ENCODE measurements at places on chromosomes 12 and 14.

- DNase-seq, result no peak
Measured at GRCh38 chr14:88998027-88998426, 173.6 kb downstream of the TTC8 start.

- no peak for DNase-seq
Measured at GRCh38 chr14:96584199-96584906, 82.2 kb downstream of the PAPOLA start.

DNA sequence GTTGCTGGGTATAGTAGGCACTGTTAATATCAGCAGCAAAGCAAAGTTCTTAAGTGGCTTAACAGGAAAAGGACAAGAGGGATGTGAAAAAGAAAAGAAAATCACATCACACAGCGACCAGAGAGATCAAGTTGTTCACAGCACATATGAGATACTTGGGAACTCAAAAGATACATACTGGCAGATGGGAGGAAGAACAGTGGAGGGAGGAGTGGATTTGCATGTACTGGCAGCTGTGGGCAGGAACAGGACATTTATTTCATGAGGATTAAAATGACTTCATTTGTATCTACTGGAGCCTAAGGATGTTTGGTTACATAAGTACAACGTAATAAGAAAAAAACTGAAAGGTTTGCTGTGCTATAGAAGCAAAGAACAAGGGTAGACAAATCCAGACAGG lies 136.5 kb upstream of the IFNG-AS1 start:
- no peak for DNase-seq

DNA sequence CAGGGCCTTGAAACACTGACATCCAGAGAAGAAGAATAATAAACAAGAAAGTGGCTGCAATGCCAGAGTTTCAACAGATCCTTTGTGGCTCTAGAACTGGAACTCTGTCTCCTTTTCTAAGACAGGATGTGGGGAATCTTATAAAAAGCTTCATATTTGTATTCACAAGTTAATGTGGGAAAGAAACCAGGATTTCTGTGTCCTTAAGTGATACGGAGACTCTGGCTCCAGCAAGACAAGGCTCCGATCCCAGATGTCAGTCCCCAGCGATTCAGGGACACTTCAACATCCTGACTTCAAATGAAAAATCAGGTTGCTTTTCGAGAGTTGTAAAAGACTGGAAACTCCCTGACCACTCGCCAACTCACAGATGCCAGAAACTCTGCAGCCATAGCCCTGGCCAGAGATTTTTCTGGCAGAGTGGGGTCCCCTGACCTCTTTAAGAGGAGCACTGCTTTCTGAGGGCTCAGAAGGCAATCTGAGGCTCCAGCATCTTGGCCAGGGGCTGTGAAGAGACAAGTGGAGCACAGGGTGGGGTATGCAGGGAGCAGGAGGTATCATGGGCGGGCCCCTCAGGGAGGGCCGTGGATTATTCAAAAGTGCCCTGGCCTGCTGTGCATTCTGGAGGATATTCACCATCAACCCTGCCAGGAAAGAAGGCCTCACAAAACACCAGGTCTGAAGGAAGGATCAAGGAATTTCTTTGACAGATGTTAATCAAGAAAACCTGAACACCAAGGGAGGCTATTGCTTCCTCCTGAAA lies 53.3 kb downstream of the TMX1 start:
- DNase-seq, result no peak

GRCh38 chr12:26940516-26941214 lies 2.4 kb downstream of the FGFR1OP2 start:
- DNase-seq, result no peak

DNA sequence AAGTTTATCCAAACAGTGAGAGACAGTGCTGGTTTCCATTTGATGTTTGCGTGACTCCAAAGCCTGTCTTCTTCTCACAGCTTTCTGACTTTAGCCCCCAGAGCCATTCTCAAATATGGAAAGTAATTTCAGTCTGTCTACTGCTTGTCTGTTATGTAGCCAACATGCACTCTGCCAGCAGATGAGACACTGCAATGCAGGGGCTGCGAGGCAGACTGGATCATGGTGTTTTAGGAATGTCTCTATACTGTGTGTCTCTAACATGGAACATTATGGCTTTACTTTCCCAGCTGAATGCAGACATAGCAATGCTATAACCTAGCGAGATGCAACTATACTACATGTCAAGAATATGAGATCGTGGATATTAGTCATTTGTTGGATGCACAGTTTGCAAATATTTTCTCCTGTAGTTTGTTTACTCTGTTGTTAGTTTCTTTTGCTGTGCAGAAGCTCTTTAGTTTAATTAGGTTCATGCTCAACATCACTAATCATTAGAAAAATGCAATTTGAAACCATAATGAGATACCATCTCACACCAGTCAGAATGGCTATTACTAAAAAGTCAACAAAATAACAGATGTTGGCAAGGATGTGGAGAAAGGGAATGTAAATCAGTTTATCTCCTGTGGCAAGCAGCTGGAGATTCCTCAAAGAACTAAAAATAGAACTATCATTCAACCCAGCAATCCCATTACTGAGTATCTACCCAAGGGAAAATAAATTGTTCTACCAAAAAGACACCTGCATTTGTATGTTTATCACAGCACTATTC lies 235.8 kb upstream of the TMTC1 start:
- DNase-seq, result no peak

DNA sequence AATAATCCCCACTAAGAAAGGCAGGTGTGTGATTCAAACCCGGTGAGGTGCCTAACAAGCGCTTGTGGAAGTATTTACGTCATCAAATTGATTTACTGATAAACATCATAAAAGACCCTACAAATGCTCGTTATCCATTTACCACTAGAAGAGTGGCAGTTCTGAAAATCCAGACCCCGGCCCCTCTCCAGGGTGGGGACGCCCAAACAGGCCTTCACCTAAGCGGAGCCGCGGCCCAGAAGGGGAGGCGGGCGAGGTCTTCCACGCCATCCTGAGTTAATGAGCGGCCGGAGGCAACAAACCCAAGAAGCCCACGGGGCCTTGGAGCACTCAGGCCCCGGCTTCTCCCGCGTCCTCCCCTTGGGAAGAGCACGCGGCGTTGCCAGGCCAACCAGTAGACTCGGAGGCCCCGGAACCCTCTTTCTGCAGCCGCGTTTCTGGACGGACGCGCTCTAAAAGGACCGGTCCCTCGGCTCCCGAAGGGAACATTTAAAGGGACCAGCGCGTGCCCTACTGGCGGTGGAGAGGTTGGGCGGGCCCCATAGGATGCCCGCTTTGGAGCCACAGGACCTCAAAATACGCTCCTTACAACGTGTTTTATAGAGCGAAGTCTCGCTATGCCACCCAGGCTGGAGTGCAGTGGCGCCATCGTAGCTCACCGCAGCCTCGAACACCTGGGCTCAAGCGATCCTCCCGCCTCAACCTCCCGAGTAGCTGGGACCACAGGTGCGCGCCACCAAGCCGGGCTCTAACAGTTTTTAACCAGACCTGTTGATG lies 3.5 kb downstream of the PTPN21 start:
- DNase-seq, result peak; percentile 92

All from mesenteric fat pad (tissue), 1 donor.